ENCODE measurements at places on chromosomes 16 and 17.

DNA sequence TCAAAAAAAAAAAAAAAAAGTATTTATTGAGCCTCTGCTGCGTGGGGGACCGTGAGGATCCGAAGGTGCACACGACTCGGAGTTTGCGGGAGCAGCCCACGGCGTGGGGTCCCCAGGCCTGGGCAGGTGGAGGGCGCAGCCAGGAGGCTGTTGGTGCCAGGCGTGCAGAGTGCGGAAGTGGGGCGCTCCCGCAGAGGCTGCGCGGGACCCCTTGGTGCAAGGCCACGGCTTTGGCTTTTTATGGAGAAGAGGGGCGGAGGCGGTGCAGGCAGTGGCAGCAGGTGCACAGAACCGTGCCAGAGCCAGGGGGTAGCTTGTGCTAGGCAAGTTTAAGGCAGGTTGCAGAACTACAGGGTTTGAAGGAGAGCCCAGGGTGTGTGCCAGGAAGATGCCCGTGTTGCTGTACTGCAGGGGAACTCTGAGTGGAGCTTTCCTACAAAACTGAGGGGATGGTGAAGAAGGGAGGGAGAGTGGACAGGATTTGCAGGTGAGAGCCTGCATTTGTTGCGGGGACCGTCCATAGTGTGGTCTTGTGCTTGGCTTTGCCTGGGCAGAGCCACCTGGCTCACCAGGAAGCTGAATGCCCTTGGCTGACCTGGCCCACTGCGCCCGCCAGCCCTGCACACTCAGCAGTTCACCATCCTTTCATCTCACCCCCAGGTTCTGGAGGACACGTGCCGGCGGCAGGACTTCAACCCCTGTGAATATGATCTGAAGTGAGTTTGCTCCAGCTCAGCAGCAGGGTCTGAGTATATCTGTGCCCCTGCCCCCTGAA is 1.3 kb downstream of the ASPSCR1 start:
- DNase-seq = no peak

GRCh38 chr16:12763517-12763916 is 40.2 kb downstream of the CPPED1 start:
- no peak for DNase-seq

GRCh38 chr16:24972608-24973220 is 42.5 kb downstream of the ARHGAP17 start:
- DNase-seq = no peak

- DNase-seq = no peak
Measured at GRCh38 chr16:57260294-57260929, 15.4 kb downstream of the ARL2BP start.

- DNase-seq = no peak
Measured at GRCh38 chr16:12119562-12119961, 143.0 kb downstream of the SNX29 start.

DNA sequence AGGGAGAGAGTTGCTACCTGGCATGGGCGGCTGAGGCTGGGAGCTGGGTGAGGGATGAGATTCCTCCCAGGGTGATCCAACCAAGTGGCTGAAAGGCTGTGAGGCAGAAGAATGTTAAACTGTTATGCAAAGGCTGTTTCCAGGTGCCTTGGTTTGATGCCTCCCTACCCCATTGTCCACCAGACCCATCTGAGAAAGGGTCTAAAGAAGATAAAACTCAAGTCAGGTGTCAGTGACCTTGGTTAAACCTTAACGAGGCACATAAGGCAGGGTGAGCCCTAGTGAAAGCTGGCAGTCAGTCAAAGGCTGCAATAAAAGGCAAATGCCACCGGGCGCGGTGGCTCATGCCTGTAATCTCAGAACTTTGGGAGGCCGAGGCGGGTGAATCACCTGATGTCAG is 23.8 kb downstream of the LDHD start:
- DNase-seq = no peak

- DNase-seq = no peak
Measured at GRCh38 chr16:927931-928330, 42.9 kb downstream of the LMF1 start.

DNA sequence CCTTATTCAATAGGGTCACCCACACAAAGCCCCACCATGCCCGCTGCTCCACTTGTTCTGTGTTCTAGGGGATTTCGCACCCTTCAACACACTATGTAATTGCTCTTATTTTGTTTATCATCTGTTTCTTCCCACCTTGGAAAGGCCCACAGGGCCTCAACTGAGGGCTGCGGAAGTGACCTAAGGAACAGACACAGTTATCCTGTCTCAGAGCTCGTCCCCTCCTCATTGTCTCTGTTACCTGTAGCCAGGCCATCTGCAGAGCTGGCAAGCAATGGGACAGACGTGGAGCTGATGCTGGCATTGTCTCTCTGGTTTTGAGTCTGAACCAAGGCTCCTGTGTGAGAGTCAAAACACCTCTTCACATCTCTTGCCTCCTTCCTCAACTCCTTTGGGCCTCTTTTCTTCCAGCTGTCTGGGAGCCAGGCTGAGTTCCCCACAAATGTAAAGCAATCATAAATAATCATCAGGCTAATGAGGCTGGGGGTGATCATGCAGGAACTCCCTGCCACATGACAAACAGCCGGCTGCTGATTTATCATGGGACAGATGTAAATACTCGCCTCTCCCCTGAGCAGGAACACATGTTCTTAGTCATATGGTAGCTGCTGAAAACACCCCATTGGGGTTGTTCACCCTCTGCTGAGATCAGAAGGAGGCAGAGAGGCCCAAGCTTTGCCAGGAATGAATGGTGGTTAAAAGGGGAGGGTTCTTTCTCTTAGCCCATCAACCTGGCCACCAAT is 71.9 kb downstream of the AXIN2 start:
- no peak for DNase-seq

GRCh38 chr16:5377280-5377898 is 279.8 kb upstream of the EEF2KMT start:
- no peak for DNase-seq

DNA sequence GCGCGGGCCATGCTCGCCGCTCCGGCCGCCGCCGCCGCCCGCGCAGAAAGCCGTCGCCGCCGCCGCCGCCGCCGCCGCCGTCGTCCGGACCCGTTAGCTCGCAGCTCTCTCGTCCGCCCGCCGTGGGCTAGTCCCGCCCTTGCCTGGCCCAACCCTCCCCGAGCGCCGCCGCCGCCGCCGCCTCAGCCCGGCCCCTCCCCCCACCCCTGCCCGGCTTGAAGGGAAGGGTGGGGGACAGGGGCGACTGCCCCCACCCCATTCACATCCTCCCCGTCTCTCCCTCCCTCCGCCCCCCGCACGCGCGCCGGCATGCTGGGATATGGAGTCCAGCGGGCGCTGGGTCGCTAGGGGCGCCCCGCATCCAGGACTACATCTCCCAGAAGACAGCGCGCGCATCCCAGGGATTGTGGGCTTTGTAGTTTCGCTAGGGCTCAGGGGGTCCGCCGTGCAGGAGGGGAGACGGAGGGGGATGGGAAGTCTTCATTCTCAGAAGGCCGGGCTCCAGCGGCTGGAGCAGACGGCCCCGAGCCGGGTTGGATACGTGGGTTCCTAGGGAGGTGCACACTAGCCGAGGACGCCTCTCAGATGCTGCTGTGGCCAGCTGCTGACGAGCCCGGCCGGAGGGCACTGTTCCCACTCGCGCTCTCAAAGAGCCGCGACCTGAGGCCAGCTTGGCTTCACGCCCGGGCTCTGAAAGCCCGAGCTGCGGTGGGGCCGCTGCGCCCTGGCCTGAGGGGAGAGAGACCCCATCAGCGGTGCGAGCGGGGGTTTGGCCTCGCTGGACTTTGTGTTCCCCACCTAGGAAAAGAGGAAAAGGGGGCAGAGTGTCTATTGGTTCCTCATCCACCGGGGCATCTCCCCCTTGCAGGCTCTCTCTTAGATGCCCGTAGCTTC is at the start of gene ST3GAL2:
Gene ST3GAL2 (minus strand): TSS at position 132 of the 894 bp plus-strand sequence. CDS start 40,570 bp downstream, outside the sequence.
- peak; percentile 94 for DNase-seq

DNA sequence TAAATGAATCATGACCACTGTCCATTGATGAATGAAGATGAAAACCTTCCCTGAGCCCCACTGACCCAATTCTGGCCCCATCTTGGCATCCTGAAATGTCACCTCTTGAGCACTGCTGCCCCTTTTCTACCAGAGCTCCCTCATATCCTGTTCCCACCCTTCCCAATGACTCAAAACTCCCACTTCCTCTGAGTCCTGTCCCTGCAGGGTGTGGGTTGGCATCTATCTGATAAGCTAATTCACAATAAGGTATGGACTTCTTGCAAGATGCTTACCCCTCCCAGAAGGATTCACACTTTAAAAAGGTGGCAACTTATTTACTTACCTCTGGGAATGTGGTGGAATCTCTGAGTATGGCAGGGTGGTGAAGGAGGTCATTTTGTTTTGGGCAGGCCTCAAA is 13.3 kb upstream of the CSNK2A2 start:
- no peak for DNase-seq
